ENCODE measurements at places on chromosomes 16 and 17. TPM values are rescaled to one million over a fixed set of nuclear protein-coding genes. Genes with fewer than 3 reads are reported as not detected.
A peak's percentile ranks its signal among the peaks of the same experiment; 100 is the strongest.

DNA sequence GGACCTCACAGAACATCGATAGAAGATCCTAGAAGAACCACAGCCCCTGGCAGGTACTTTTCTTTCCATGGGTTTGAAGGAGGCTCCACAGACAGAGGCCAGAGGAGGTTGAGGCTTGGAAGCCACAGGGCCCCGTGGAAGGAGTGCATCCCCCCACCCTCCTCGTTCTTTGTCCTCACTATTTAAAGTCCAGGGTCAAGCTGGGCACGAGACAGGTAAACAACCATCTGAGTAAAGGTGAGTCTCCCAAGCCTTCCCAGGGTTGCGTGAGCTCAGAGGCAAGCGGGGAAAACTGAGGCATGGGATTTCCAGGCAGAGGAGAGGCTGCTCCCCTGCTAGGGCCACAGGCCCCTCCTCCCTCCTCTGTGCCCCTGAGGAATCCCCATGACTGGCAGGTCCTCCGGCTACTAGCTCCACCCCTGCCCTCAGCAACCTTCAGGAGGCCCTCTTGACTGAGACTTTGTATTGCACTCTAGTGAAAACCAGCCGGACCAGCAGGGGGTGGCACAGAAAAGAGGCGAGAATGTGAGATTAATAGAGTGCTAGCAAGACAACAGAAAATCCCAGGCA, 927 bp upstream of the SULT1A2 start:
- DNase-seq: no peak

The RDM1 gene
- polyA plus RNA-seq: not detected

DNA sequence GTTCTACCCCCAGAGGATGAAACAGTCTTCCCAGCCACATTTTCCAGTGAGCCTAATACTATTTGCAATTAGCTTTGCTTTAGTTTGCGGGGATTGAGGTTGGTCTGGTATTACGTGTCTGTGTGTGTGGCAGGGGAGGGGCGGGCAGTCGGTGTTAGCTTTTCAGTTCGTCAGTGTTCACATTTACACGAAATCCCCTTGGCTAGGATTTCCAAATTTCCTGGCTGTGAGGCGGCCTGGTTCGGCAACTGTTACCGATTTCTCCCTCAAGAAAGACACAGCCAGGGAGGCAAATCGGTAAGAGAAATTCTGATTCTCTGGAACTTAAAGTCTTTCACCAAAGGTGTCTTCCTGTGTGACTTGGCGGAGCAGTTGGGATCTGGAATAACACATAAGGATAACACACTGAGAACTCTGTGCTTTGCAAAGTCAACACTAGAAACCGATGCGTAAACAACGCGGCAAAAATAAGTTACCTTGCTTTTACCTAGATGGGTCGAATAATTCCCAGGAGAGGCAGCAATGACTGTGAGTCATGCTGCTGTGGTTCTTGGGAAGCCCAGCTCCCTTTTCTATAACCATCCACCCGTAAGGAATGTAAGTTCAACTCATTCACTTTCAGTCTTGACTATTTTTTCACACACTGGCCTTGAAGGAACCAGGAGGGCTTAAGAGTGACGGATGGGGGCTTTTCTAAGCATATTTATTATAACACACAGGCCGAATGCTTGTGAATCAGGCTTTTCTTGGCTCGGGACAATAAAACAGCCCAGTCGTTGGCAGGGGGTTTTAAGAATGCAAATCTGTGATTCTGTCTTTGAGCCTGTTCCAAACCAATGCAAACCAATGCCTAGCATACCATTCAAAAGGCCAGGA, 24.2 kb downstream of the GPRC5B start:
- peak; percentile 81 for DNase-seq

The WFDC1 gene
- polyA plus RNA-seq: 6.8 TPM

- DNase-seq: no peak
These were observed 254.2 kb downstream of the CBLN1 start for GRCh38 chr16:49027420-49027819.

DNA sequence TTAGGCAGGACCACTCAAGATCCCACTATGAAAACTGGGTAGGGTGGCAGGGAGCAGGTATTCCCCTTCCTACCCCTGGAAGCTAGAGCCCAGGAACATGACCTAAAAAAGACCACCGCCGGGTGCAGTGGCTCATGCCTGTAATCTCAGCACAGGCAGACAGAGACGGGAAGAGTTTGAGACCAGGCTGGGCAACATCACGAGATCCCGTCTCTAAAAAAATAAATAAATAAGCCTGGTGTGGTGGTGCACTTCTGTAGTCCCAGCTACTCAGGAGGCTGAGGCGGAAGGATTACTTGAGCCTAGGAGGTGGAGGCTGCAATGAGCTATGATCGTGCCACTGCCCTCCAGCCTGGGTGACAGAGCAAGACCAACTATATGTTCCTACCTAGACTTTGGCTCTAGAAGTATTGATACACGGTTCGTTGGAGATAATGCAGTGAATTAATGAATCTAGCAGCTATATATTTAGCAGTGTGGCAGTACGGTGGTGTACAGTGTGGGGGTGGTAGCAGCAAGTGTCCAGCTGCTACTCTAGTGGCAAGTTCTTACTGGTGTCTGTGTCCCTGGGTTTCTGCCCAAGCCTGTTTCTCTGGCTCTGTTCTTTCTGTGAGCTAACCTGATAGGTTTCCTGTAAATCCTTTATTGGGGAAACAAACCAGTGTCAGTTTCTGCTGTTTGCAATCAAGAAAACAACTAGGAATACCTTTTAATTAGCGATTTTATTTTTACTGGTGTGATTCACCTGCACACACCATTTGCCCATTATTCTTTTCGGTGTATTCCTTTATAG, 3.3 kb upstream of the USP31 start:
- DNase-seq: no peak

The GPR139 gene
- polyA plus RNA-seq: not detected

The TEX14 gene
- polyA plus RNA-seq: not detected

The ALDH3A1 gene
- polyA plus RNA-seq: not detected

DNA sequence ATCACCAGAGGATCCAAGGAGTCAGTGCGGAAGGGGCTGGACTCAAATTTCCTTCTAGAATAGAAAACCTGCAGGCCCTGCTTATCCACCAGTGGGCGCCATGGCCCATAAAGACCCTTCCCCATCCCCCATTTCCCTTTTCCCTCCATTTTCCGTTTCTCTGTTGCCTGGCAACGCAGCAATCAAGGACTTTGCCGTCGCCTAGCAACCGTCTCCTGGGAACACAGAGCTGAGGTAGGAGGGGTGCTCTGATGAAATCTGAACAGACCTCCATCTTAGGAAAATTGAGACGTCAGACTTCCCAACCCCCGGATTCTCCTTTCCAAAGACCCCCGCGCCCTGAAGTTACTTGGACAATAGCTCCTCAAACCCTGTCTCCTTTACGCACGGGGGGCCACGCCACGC, 5.7 kb downstream of the DLG4 start:
- peak; percentile 73 for DNase-seq

Data from IMR-90 (cell line).